Fibroblast of villous mesenchyme (primary cell): ENCODE measurements at places on chromosomes 5 and 9. TPM values are rescaled to one million over a fixed set of nuclear protein-coding genes. Genes with fewer than 3 reads are reported as not detected.

UBLCP1 gene
- total RNA-seq, result 32.5 and 36.7 TPM in 2 replicates

LOX gene
- total RNA-seq, result 91.1 and 131 TPM in 2 replicates

- DNase-seq, result no peak
Measured at GRCh38 chr5:2752059-2752820, 763 bp upstream of the IRX2 start.

DNA sequence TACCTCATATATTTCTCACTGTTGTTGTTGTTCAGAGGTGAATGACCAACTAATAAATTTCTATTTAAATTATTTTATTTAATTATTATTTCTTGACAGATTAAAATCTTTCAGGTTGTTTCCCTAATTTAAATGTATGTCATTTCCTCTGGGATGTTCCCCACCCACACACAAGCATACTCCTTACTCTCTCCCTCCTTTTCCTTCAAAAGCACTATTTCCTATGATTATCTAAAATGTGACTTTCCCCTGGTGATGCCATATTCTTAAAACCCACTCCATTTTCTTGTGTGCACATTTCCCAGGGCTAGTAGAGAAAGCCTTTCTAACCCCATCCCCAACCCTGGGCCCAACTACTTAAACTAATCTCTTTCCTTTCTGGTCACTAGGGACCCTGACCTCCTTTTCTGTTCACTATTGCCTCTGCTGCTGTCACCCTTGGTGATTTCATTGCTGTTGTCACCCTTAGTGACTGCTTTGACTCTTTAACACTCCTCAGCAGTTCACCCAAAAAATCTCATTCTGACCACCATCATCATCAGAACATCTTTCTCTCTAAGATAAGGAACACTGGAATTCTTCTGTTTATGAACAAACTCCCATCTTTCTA, 16.8 kb downstream of the IL33 start:
- no peak for DNase-seq

GRCh38 chr9:137116728-137117127, 2.2 kb upstream of the DPP7 start:
- DNase-seq, result peak; percentile 54

DNA sequence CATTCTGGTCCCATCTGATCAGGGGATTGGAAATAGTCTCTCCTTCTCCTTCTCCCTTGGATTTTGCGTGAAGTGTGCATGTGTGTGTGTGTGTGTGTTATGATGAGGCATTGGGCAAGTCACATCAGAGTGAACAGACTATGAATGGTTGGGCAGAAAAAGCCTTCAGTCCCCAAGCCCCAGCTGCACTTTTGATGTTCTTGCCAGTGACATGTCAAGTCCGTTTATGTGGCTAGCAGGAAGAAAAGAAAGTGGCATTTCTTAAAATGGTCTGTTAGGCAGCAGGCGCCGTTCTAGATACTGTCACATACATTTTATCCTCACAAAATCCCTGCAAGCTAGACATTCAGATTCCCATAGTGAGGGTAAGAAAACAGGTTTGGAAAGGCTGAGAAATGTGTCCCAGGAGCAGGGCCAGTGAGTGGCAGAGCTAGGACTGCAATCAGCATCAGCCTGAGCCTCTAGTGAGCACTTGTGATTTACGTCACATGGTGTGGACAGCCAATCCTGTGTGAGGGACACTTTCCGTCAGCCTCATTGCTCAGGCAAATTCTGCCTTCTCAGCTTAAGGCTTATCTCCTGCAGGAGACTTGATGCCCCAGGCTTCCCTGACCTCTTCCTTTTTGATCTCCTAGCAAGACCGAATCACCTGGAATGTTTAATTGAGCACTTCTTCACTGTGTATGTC, 60.4 kb downstream of the GLRA1 start:
- no peak for DNase-seq

DNA sequence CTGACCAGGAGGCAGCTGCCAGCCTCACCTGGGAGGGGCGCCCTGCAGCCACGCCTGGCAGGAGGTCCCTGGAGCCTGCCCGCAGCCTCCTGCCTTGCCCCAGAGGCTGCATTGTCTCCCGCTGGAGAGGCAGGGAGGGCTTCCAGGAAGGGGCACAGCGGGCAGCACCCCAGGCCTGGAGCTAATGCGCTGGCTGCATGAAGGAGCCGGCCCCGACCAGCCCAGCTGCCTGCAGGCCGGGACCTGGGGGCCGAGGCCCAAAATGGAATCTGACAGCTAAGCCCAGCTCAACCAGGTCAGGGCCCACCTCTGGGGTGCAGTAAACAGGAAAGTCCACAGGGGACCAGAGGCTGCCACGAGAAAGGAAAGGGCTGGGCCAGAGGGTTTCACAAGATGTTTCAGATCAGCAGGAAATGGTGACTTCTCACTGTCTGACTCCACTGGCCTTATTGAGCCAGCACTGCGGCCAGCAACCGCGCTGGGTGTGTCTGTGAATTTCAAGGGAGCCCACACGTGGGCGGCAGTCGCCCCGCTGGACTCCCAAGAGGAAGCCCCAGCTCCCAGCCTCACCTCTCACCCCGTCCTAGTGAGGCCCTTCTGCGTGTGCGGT, 18.6 kb upstream of the NOTCH1 start:
- peak; percentile 91 for DNase-seq

GRCh38 chr5:88556406-88556805, 287.8 kb upstream of the TMEM161B start:
- no peak for DNase-seq

DNA sequence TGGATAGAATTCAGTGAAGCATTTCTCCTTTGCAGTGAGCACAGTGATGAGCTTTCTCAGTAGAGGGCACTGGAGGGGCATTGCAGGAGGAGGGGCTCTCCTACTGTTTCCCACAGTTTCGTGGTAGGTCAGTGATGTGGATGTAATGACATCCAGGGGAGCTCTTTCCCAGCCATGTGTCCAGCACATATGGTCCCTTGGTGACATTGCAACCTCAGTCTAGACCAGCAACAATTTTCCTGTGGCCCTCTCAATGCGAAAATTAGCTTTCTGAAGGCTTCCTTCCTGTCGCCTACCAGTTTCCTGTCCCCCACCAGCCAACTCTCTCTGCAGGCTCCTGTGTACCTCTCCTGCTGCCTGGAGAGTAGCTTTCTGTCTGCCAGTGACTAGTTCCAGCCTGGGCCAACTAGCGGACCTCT, 6.9 kb upstream of the PDCL start:
- no peak for DNase-seq

DNA sequence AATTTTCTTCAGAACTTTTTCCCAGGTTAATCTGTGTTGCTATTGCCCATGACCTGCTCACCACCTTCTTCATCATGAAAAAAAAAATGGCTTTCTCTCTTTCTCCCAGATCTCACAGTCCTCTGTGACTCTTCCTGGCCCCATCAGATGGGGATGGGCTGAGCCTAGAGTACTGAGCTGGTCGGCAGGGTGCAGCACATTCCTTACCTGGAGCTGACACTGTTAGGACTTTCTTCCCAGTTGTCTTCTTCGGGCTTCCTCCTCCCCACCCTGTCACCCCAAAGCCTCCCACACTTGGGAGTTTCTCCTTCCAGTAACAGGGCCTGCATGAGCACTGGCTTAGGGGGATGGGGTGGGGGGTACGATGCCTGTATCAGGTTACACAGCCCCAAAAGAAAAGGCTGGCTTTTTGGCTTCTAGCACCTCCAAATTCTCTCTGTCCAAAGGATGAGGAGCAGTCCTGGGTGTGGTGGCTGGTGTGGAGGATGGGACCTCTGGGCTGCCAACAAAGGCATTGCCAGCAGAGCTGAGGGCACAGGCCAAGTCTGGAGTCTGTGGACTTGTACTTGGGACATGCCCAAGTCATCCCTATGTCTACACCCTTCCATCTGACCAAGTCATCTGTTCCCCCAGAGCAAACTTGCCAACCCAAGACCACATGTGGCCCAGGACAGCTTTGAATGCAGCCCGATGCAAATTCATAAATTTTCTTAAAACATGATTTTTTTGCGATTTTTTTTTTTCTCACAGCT, 68.0 kb upstream of the HSPA9 start:
- DNase-seq, result no peak

- no peak for DNase-seq
Measured at GRCh38 chr9:15146268-15146700, 160.7 kb downstream of the TTC39B start.

GRCh38 chr5:14256756-14257393, 113.7 kb downstream of the TRIO start:
- DNase-seq, result no peak
